ENCODE measurements at places on chromosomes 7 and 10.

GRCh38 chr7:146028251-146028750 lies 88.3 kb upstream of the CNTNAP2 start:
- no peak for DNase-seq

GRCh38 chr10:60384708-60385398 lies 4.8 kb downstream of the ANK3 start:
- peak; percentile 23 for DNase-seq

GRCh38 chr7:3158341-3158760 lies 114.7 kb upstream of the CARD11 start:
- no peak for DNase-seq

- no peak for DNase-seq
Measured at GRCh38 chr7:123494193-123494796, 40.1 kb downstream of the IQUB start.

GRCh38 chr10:1657479-1657878 lies 79.8 kb downstream of the ADARB2 start:
- DNase-seq: no peak

DNA sequence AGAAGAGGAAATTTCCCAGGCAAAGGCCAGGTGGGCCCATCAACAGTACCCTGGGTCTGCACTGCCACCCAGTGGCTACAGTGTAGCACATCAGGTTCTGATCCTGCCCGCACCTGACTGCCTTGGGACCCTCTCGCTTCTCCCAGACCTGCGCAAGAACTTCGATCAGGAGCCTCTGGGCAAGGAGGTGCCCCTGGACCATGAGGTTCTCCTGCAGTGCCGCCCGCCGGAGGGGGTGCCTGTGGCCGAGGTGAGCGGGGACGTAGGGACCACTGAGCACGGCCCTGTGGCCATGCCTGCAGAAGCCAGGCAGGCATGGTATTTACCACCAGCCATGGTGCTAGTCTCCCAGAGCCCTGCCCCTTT lies 33.9 kb upstream of the SLC29A3 start:
- peak; percentile 64 for DNase-seq
